CD8-positive, alpha-beta T cell (primary cell): ENCODE measurements at places on chromosomes 6 and 20.

DNA sequence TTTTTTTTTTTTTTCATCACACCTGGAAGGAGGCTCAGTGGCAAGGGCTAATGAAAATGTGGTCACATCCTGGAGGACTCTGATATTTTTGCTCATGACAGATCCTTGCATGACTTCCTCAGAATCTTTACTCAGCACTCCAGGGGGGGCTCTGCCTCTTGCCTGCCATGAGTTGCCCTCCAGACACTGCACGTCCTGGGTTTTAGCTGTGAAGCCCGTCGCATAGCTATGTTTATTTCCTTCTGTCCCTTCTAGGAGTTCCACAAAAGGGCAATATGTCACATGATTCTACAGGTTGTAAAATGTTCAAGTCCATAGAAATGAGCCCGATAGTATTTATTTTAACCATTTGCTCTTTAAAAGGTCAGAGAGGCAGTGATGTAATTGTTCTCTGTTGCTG is 18.2 kb downstream of the MAS1 start:
- no peak for DNase-seq

DNA sequence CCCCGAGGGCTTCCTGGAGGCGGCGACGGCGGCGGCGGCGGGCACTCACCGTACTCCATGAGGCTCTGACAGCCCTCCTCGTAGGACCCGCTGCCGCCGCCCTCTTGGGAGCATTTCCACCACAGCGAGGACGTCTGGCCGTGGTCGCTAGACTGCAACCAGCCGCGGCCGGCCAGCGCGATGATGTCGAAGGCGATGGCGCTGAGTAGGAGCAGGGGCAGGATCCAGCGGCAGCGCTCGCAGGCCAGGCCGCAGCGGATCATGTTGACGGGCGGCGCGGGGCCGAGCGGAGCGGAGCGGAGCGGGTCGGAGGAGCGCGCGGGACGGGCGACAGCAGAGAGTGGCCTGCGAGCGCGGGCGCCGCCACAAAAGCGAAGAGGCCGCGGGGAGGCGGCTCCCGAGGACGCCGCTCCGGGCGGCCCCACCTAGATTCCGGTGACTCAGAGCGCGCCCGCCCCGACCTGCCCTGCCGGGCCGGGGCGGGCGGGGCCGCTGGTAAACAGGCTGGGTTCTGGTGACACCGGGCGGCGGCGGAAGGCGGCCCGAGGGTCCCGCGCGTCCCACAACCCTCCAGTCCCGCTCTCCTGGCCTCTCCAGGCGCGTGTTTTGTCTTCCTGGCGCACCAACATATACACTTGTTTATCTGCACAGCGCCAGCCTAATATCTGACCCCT is at the start of gene PERP:
TSS of gene PERP (minus strand) at position 342 of the 674 bp plus-strand sequence. CDS start at position 263, 79 bp downstream.
- peak; percentile 51 for DNase-seq

GRCh38 chr6:139308936-139309603 is 17.3 kb upstream of the TXLNB start:
- DNase-seq, result no peak

GRCh38 chr6:104031346-104031745 is 828.4 kb downstream of the HACE1 start:
- no peak for DNase-seq

DNA sequence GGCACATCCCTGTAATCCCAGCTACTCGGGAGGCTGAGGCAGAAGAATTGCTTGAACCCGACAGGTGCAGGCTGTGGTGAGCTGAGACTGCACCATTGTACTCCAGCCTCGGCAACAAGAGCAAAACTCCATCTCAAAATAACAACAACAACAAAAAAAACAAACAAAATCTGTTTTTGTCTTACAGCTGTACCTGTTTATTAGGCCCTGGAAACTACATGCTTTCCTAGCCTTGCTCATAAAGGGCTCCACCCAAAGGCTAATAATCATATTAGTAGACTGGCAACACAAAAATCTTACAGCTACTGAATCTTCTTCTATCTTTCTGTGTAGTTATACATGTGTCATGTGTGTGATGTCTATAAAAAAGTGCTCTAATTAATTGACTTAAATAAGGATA is 503.9 kb upstream of the EYS start:
- no peak for DNase-seq

DNA sequence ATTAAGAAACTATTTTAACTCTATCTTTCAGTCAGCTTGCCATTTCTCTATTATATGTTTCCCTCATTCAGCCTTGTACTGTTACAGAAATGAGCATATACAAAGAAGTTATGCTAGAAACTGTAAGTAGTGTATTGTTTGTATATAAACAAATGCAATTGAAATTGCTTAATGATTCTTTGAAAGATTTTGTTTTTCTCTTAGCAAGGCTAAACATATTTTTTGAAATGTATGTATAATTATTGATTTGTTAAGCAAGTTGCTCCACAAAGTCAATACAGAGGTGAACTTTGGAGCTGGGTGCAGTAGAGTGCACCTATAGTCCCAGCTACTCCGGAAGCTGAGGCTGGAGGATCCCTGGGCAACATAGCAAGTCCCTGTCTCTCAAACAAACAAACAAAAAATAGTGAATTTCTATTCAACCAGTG is 253.6 kb downstream of the RNGTT start:
- DNase-seq, result no peak

DNA sequence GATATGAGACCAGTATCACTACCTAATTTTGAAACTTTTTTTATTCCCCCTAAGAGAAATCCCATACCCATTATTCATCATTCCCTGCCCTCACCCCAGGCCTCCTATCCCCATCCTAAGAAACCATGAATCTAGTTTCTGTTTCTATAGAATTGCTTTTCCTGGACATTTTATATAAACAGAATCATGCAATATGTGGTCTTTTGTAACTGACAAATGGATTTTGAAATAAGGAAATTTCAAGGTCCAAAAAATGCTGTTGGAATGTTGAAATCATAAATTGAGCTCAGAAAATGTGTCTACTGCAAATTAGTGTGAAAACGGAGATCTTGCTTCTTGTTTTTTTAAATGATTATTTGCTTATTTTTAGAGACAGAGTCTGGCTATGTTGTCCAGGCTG is 25.1 kb downstream of the RNF217 start:
- no peak for DNase-seq

- DNase-seq, result no peak
Observed at GRCh38 chr6:44349904-44350649, 7.6 kb downstream of the SPATS1 start.

DNA sequence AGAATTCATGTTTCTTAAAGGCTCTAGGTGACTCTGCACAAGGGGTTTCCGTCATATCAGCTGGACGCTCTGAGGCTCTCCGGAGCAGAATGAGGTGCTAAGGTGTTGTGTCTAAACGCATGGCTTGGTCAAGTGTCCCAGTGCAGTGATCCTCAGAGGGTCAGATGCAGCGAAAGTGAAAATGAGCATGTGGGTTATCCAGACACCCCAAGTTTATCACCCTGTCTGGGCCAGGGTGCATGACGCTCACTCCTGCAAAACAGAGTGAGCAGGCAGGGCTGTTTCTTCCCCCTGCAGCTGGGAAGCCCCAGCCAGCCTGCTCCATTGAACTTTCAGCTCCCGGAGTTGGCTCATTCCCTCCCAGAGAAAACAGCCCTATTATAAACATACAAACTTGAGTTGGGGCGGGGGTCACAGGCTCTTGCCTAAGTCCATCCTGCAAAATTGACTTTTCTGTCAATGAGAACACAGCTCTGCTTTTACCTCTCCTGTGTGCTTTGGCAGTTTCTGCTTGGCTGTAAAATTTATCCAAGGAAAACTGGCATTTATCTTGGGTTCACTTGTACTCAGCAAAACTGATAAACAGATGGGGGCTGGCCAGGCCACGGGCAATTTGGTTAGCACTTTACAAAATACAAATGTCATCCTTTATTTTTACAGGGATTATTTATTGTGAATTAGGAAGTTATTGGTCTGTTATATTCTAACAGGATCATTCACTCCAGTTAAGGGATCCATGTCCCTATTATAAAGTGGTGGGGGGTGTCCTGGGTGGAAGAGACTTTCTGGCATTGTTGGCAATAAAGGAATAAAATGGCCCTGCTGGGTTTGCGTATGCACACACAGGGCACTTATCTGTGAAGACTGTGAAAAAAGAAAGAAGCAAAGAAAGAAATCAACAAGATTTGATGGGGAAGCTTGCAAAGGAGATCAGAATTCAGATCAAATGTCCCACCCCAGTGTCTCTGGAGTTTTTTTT is 154.9 kb downstream of the FOXA2 start:
- DNase-seq, result no peak

- peak; percentile 74 for DNase-seq
Observed at GRCh38 chr6:32413427-32414047, 6.6 kb upstream of the BTNL2 start.

GRCh38 chr20:49969234-49969633 is 13.5 kb upstream of the SNAI1 start:
- no peak for DNase-seq

DNA sequence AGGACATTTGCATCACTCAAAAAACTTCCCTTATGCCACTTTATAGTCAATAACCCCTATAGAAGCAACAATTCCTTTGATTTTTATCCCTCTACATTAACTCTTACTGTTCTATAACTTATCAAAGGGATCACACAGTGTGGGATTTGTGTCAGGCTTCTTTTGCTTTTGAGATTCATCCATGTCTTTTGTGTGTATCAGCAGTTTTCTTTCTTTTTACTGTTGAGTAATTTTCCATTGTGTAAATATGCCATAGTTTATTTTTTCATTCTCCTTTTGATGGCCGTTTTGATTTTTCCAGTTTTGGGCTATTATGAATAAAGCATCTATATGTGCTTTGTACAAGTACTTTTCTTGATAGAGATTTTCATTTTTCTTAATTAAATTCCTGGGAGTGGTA is 657.9 kb downstream of the EPM2A start:
- DNase-seq, result no peak

- DNase-seq, result no peak
Observed at GRCh38 chr6:87027021-87027420, 67.9 kb downstream of the CGA start.
